ENCODE measurements at places on chromosomes 11 and 22.

- no peak for DNase-seq
Observed at GRCh38 chr22:49503321-49503720, 324.4 kb downstream of the BRD1 start.

DNA sequence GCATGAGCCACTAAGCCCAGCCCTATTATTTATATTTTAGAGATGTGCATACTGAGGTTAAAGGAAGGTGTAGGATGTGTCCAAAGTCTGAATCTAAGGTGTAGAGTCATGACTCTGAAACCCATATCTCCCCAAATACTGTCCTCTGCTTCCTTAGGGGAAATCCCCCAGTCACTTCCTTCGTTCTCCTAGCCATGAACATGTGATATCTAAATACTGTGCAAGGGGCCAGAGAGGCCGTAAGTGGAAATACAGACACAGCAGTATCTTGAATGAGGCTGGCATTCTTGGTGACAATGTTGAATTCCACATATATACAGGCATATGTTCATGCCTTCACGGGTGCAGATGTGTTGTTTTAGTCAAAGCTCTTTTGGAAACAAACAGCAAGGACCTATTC is 21.3 kb upstream of the PATZ1 start:
- DNase-seq: no peak

- DNase-seq: no peak
Observed at GRCh38 chr11:74015919-74016684, 7.2 kb upstream of the UCP3 start.

- no peak for DNase-seq
Observed at GRCh38 chr22:29081517-29082236, 8.8 kb downstream of the KREMEN1 start.
